Upper lobe of right lung (tissue), 1 donor: ENCODE measurements at places on chromosomes 1 and 21. TPM values are rescaled to one million over a fixed set of nuclear protein-coding genes. Genes with fewer than 3 reads are reported as not detected.

Gene ORC1
- total RNA-seq: 0.43 TPM

DNA sequence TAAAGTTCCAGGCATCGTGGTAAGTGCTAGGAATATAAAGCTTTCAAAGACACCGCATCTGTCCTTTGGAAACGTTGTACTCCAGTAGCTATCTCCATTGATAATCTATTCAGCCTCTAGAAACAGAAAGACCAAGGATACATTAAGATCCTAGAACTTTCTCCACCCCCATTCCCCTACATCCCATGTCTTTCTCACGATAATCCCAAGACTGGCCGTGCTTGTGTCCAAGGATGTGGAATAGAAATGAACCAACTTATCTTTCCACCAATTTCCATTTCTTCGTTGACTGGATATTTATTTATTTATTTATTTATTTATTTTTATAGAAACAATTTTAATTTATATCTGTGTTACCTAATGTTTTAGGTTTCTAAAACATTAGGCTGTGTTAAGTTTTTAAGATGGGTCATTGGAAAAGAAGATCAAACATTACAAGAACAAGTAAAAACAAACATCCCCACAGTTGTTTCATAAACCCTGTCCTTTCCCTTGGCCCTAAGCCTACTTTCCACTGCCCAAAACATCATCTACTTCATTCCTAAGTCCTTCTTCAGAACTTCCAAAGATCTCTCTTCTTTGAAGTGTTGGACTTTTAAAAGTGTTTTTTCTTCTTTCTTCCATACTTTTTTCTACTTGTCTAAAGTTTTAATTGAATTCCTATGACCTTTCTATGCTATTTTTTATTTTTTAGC, 39.7 kb downstream of the LRRC8C start:
- no peak for DNase-seq

Gene TMOD4
- not detected for total RNA-seq

GRCh38 chr1:56448529-56449300, 130.6 kb downstream of the PLPP3 start:
- no peak for DNase-seq

DNA sequence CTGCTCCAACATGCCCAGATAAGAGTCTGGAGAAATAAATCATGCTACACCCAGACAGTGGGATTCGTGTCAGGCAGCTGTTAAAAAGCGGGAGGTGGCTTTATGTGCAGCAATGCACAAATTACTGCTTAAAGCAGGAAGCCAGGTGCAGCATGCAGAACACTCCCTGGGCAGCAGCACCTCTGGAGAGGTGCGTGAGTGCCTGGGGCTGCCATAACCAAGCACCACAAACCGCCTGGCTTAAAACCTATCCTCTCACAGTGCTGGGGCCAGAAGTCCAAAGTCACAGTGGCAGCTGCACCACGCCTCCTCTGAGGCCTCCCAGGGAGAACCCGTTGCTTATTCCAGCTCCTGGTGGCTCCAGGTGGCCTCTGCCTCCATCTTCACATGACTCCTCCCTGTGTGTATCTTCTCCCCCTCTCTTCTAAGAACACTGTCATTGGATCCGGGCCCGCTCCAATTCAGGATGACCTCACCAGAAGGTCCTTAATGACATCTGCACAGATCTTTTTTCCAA, 115.6 kb downstream of the SIK1 start:
- no peak for DNase-seq

Gene C2CD4D
- 0.29 TPM for total RNA-seq

DNA sequence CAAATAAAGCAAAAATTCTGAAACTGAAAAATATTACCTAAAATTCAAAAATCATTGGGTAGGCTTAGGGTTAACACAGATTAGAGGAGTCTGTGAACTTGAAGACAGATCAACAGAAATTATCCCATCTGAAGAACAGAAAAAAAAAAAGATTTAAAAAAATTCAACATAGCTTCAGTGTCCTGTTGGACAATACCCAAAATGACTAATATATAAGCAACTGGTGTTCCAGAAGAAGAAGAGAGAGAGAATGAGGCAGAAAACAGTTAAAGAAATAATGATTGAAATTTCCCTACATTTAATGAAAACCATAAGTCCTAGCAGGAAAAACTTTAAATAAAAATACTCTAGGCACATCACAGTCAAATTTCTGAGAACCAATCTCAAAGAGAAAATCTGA, 31.5 kb downstream of the TMCO1 start:
- DNase-seq: no peak
